ENCODE measurements at places on chromosomes 12 and 14.

DNA sequence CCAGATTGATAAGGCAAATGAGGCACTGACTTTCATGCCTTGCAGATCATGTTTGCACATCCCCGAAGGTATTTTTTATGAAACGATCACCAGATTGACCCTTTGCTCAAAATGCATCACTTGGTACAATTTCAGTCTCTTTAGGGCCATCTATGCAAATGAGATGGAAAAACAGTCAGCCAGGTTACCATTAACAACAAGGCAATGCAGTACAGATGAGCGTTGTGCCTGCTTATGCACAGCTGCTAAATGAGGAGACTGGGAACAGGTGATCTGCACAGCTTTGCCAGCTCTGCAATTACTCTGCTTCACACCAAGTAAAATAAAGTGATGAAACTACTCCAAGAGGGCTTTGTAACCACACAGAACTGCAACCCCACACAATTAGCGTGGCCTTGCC, 26.1 kb upstream of the PLEKHG7 start:
- no peak for DNase-seq

- no peak for DNase-seq
Measured at GRCh38 chr14:49297102-49297501, 289.1 kb downstream of the RPS29 start.

- no peak for DNase-seq
Measured at GRCh38 chr12:93139028-93139665, 210.1 kb upstream of the EEA1 start.

DNA sequence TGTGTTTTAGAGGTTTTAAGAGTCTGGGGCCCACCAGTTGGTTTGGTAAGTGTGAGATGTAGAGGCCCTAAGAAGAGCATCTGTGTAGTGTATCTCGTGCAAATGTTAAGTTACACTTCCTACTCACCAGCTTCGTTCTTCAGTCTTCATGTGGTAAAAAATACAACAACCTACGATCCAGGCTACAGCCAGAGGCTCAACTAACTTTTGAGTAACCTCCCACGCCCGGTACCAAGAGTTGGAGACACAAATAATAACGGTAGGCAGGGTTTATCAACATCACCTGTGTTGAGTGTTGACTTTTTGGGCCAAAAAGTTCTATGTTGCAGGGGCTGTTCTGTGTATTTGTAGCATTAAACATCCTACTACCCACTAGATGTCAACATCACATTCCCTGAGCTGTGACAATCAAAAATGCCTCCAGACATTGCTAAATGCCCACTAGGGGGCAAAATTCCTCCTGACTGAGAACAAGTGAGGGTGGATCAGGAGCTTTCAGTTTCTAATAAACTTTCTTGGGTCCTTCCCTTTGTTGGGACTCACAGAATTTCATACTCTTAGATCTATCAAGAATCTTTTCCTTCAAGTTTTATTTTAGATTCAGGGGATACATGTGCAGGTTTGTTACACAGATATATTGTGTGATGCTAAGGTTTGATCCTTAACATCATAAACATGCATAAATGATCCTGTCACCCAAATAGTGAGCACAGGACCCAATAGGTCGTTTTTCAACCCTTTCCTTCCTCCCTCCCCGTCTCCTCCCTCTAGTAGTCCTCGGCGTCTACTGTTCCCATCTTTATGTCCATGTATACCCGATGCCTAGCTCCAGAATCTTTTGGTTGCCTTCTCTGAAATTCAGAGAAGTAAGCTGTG, 94.7 kb downstream of the SLC2A13 start:
- no peak for DNase-seq

DNA sequence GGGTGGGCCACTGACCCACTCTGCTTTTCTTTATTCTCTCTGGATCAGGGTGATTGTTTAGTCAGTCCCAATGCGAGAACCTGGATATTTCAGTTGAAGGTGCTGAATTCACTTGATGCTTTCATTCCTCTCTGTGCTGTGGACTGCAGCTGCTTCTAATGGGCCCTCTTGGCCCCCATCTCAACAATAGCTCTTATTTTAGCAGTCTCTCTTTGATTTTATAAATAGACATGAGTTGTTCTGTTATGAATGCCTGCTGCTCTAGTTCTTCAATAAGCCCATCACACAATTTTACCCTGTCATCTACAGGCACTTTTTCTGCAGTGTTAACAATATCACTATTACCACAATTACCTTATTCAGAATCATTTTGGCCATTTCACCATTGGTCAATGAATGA, 54.1 kb upstream of the YARS2 start:
- DNase-seq: no peak

DNA sequence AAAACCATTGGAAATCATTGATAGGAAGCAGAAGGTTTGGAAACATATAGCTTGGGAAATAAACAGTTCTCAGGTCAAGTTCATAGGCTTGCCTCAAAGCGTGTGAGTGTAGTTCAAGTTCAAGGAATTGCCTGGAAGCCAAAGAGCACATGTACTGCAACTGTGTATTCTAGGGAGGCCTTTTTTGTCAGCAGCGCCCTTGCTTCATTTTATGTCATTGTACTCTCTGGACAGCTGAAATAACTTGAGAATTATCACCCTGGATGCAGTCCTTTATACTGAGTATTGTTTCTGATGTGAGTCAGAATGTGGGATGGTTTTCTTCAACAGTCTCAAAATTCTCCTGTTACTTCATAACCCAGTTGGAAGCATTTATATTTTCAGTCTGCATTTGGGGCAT, 16.0 kb upstream of the EVL start:
- DNase-seq: no peak

DNA sequence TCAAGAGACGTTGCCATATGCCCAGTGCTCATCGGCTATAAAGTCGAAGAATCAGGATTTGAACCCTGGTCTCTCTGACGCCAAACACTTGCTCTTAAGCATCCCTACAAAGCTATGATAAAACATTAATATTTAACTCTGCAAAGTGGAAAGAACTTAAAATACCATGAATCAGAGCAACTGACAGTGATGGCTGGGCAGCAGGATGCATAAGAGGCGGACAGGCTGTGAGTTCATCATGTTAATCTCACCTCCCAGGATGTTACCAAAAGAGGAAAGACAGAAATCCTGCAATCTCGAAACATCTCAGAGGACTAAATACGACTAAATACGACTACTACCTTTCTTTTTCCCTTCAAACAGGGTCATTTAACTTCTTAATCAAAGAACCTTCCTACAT, 5.8 kb downstream of the DICER1 start:
- no peak for DNase-seq

DNA sequence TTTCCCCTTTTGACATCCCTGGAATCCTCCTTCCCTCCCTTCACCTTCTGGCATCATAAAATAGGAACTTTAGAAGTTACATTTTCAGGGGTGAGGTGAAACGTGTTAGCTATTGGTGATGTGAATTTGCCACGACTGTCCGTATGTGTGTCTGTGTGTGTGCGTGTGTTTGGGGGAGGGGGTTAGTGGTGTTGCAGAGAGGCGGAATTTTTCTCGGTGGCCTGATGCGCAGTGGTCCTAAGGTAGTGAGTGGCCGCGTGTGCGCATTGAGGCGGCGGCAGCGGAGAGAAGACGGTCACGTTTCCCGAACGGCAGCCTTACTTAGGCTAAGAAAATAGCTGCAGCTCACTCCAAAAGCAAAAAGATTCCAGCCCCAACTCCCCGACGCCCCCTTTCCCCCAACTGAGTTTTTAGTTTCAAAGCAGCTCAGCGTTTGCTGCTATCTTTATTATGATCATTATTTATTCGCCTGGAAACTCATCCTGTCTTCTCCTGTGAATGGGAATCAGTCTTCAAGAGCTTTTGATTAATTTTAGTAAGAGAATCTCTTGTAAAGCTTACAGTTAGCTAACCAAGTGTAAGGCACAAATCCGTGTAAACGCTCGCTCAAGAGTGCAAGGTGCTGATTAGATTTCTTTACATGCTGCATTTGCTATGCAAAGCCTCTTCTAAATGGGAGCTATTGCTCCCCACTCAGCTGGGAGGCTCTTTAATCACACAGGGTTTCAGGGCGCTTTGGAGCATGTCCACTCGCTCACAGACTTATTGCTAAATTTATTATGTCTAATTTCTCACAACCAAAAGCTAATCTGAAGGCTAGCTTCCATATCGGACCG, 4.7 kb downstream of the FLRT2 start:
- DNase-seq: no peak

DNA sequence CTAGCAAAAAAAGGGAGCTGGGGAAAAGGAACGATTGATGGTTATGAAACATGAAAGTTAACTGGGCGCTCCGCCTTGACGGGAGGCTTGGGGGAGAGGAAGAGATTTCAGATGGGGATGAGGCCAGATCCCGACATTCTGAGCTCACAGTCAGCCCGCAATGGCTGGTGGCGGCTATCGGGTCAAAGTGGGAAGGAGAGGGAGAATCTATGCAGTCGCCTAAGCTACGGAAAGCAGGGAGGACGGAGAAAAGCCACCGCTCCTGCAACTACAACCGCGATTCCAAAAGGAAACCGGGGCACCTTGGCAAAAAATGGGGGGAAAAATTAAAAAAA, 502 bp downstream of the MPHOSPH9 start:
- no peak for DNase-seq

GRCh38 chr14:23249824-23250223, 12.1 kb downstream of the RNF212B start:
- no peak for DNase-seq

DNA sequence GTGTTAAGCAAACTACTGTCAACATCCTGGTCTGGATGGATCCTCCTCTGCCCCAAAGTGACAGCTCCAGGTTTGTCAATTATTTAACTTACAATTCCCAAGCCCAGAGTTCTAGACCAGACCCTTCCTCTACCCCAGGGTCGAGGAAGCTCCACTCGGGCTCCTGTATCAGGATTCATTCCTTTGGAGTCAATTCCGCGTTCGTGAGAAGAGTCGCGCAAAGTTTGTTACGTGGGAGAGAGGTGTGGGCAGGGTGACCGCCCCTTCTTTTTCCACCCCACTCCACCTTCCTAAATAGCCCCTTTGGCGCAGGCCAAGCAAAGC, 479 bp downstream of the SEL1L start:
- DNase-seq: no peak

DNA sequence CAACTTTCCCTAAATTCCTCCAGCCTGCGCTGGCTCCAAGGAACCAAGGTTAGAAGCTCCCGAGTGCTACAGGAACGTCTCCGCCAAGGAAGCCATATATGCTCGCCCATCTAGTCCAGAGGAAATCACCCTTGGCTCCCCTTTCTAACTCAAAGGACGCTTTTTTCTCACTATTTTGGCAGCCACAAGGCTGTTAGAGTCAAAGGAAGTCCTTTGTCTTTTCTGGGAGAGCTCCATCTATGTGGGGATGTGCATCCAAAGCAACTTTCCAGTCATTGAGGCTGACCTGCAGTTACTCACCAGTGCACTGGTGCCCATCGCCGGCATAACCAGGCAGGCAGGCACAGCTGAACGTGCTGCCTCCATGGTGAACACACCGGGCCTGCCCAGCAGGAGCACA, 37.6 kb downstream of the RTRAF start:
- no peak for DNase-seq

- no peak for DNase-seq
Measured at GRCh38 chr12:131131077-131131807, 177.5 kb downstream of the ADGRD1 start.

GRCh38 chr12:6224550-6224949, 24.4 kb downstream of the CD9 start:
- DNase-seq: no peak

GRCh38 chr14:92309968-92310530, 12.9 kb upstream of the SLC24A4 start:
- no peak for DNase-seq

- DNase-seq: no peak
Measured at GRCh38 chr12:125519026-125519651, 453.9 kb downstream of the AACS start.

DNA sequence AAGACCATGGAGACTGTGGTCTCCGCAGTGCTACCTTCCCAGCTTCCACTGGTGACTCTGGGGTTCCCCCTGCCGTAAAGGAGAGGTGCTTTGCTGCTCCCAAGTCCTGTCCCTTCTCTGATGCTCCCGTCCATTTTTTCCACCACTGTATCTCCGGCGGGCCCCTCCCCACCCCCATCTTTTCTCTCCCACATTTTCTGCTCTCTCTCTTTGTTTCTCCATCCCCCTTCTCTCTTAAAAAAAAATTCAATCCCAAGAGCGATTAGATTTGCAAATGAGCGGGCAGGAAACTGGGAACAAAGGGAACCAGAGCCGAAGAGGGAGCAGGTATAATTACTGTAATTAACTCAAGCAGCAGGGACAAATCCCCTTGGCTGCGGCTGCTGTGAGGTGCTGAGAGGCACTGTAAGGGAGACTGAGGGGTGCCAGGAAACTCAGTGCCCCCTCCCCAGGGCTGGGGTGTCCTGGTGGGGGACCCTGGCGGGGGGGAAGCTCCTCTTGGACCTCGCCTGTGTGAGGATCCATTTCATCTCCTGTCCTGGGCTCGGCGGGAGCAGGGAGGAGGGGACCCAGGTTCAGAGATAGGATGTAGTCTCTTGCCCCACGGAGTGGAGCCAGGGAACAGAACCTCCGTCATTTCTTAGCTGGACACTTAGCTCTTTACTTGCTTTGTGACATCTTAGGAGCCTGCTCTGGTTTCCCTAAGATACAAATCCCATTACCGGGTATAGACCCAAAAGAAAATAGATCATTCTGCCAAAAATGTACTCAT, 140.4 kb upstream of the NRXN3 start:
- DNase-seq: no peak

- DNase-seq: no peak
Measured at GRCh38 chr14:50762001-50762930, 68.7 kb downstream of the NIN start.

DNA sequence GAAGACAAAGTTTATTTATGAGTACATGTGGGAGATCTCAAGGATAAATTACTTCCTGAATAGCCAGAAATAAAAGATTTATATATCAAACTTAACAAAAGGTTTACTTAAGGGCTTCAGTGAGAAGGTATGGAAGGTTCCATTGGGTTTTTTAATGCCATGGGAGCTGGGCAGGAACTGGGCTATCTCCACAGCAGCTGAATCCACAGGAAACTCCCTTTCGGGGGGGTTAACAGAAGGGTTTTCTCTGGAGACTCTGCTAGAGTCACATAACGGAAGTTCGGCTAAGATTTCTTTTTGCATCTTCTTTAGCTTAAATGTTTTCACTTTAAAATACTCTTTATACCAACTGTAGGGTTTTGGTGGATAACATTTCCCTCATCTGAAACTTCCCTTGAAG, 113.5 kb downstream of the UNC79 start:
- DNase-seq: no peak

- no peak for DNase-seq
Measured at GRCh38 chr14:64891839-64892375, 12.2 kb upstream of the SPTB start.

DNA sequence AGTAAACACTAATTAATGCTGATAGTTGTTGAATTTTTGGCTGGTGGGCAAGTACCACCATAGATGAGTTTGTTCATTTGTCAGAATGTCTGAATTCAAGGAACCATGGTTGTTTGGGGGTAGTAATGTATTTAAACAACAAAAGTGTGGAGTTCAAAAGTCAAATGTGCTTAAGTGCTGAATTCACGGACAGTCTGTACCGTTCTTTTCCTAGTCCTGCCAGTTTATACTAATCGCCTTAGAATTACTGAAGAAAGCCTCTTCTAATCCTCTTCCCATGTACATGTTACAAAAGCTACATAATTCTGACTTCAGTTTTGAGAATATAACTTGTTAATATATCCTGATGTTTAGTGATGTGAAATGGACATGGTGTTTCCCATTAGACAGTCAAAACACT, 2.7 kb downstream of the NAA25 start:
- no peak for DNase-seq
